ENCODE measurements at places on chromosomes 5 and 9.

- no peak for DNase-seq
These were observed 191.4 kb downstream of the FRMD3 start for GRCh38 chr9:83346655-83347420.

DNA sequence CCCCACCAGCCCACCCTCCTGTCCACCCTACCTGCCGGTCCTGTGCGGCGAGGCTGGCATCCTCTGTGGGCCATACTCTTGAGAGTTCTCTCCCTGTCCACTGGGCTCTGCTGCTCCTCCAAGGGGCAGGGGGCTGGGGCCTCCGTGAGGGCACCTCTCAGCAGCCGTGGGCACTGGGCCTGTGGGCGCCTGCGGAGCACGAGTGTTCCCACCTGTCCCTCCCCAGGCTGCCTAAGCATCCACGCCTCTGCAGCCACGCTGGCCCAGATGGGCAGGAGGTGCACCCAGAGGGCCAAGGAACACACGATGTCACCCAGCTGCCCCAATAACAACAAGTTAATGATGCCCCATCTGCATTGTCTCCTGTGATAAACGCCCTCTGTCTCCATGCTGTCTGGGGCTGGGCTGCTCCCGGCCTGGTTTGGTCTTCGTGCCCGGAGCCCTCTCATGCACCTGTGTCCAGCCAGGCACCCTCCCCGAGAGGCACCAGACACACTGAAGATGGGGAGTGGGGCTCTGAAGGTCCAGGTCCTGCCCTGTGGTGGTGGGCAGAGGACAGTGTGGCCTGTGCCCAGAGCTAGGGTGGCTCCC lies 114.5 kb downstream of the RXRA start:
- no peak for DNase-seq

DNA sequence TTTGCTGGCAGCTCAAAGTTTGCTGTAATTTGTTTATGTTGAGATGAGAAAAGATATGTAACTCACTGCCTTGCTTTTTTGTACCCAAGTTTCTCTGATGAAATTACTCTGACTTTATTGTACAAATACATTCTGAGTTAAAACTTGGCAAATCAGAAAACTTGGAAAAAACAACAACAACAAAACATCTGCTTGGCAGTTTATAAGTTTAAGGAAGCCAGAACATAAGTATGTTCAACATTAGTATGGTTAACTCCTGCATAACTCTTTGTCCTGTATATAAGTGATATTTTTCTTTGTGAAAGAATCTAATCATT lies 233.1 kb downstream of the MAST4 start:
- DNase-seq = no peak

DNA sequence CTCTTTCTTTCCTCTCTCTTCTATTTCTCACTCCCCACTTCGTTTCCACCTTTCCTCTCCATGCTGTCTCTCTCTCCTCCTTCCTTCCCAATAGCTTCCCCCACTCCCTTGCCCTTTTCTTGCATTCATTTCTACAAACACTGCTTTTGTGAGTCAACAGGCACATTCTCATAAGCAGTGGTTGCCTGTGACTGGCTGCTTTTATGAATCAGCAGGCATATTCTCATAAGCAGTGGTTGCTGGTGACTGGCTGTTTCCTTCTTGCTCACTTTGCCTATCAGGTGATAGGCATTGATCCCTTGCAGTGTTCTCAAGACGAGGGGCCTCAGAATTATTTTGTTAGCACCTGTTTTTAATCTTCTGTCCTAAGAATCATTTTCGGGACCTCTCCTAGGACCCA lies 116.1 kb upstream of the ACTBL2 start:
- DNase-seq = no peak

GRCh38 chr5:119239119-119239417 lies 116.8 kb upstream of the TNFAIP8 start:
- no peak for DNase-seq

DNA sequence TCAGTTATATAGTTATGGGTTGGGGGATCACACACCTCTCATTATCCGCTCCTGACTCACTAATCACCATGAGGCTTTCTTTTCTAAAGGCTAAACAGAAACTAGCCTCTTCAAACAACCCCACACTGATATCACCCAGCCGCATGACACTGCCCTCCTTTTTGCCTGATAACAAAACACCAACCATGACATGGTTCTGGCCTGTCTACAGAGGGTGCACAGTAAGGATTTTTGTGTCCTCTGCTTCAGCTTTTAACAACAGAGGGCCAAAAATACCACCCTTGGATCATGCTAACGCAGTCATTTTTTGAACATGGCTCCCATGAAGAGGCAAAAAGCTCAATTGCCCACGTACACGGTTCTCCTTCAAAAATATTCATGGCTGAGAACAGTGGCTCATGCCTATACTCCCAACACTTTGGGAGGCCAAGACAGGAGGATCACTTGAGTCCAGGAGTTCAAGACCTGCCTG lies 4.0 kb downstream of the CMBL start:
- no peak for DNase-seq

GRCh38 chr5:2272755-2273154 lies 390.0 kb upstream of the IRX4 start:
- DNase-seq = no peak

GRCh38 chr5:12965804-12966203 lies 978.7 kb downstream of the DNAH5 start:
- no peak for DNase-seq

DNA sequence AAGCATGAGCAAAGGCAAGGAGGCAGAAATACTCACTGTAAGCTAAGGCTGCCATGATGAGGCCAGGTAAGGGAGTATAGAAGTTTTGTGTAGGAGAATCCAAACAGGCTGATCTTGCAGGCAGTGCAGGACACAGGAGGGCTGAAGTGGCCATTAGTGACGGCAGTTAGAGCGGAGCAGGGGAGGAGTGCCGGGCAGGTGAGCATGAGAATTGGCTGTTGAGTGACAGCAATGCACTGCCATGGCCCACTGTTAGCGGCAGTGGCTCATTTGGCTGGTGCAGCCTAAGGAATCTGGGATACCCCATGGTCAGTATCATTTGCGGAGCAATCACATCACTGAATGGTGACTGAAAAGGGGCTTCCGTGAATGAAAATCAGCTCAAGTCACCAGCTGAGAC lies 22.8 kb downstream of the RGS3 start:
- no peak for DNase-seq

GRCh38 chr5:82766206-82766605 lies 311.0 kb downstream of the TMEM167A start:
- no peak for DNase-seq

DNA sequence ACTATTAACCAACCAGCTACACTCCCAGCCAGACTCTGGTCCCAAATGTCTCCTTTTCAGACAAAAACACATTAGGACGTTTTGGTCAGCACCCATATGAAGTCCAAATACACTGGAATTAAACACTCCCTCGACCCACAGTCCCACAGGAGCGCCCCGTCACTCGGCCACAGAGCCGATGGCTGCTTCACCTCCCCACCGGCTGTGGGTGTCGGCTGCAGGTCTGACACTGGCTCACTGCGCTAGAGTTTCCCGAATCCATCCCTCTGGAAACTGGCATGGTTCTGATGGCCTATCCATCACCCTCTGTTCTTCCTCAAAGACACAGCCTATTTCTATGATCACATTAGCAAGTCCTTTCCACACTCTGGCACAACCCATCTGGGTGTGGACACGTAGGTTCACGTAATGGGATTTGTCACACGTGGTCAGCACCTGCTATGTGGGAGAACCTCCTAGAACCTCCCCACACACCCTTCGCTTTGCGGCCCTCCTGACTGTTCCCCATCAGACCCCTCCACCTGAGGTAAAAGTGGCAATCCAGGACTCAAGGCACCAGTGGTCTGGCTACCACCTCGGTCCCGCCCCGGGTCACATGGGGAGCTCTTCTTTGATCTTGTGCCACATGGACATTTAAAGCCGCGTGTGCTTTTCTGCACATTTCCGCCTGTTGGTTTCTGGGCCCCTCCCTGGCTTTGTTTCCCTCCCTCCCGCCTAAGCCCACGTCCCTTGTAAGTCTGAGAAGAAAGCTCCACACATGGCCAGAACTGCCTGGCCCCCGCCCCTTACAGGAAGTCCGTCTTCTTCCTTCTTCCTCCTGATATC lies 131.1 kb upstream of the PHYKPL start:
- no peak for DNase-seq

- DNase-seq = no peak
These were observed 65.3 kb upstream of the ADRB2 start for GRCh38 chr5:148760945-148761638.

- no peak for DNase-seq
These were observed 9.7 kb downstream of the AFF4 start for GRCh38 chr5:132953710-132954109.

- no peak for DNase-seq
These were observed 274.5 kb downstream of the RFX3 start for GRCh38 chr9:3251309-3251708.

- no peak for DNase-seq
These were observed 117.3 kb upstream of the FGF10 start for GRCh38 chr5:44506561-44506960.

GRCh38 chr9:13513716-13514444 lies 234.4 kb upstream of the MPDZ start:
- no peak for DNase-seq

DNA sequence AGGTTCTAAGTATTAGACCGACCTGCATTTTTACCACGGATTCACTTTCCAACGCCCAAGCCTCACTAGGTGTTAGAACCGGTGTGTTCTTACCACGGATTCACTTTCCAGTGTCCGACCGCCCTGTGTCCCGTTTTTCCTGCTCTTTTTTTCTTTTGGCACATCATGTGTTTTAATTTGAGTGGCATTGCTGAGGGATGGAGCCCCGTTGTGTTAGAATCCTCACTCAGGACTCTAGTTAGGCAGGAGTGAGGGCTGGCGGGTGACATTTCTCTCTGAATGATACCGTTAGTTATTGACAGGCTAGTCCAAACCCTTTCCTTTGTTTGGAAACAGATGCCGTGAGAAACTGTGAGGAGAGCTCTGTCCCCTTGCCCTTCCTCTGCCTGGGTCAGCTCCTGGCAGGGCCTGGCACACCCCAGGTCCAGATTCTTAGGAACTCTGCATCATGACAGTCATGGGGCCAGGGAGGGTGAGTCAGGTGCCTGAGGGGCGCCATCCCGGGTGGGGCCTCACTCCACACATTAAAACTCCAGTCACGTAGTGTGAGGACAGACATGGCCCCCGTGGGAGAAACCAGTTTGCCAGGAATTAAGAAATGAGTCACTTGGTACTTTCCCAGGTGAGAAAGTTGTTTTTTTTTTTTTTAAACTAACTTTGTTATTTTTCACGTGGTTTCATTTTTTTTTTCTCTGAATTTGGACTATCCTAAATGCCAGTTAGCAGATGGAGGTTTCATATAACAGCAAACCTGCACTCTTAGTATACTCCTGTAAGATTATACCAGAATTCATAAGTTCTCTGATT lies 15.8 kb downstream of the EXOC3 start:
- peak; percentile 44 for DNase-seq

- DNase-seq = no peak
These were observed 353.1 kb downstream of the TLE4 start for GRCh38 chr9:79924836-79925235.

DNA sequence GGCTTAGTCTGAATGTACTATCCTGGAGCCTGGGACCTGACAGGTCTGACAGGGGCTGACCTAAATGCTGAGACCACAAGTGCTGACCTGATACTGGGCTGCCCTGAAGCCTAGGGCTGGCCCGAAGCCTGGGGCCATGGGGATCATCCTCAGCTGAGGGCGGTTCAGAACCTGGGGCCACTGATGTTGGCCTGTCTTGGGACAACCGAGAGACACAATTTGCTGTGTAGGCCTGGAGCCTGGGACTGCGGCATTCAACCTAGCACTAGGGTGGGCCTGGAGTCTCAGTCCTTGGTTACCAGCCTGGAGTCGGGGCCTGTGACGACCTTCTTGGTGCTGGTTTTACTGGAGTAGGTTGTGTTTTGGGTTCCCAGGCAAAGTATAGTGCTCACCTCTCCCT lies 46.3 kb downstream of the SRFBP1 start:
- no peak for DNase-seq

DNA sequence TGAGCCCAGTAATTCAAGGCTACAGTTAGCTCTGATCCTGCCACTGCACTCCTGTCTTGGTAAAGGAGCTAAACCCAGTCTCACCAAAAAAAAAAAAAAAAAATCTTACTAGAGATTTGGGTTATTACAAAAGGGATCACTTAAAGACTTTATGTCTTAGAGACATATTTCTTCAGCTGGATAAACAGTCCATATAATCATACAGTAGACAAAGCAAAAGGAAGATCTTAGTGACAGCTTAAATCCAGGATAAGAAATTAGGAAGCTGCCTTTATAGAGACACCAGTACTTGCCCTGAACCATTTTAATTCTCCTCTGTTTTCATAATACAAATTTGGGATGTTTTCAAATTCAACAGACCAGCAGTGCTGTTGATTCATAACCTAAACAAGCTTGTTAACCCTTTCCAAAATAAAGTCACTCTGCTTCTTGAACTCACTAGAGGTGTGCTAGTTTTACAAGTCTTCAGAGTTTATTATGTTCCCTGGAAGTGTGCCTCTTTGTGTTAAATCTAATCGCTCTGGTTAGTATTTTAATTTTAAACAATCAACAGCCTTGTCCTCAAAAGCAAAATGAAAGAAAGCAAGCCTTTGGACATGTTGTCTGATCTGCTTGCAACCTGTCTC lies 255.5 kb downstream of the ARRDC3 start:
- DNase-seq = no peak

GRCh38 chr5:90833753-90834152 lies 275.2 kb downstream of the ADGRV1 start:
- DNase-seq = no peak

DNA sequence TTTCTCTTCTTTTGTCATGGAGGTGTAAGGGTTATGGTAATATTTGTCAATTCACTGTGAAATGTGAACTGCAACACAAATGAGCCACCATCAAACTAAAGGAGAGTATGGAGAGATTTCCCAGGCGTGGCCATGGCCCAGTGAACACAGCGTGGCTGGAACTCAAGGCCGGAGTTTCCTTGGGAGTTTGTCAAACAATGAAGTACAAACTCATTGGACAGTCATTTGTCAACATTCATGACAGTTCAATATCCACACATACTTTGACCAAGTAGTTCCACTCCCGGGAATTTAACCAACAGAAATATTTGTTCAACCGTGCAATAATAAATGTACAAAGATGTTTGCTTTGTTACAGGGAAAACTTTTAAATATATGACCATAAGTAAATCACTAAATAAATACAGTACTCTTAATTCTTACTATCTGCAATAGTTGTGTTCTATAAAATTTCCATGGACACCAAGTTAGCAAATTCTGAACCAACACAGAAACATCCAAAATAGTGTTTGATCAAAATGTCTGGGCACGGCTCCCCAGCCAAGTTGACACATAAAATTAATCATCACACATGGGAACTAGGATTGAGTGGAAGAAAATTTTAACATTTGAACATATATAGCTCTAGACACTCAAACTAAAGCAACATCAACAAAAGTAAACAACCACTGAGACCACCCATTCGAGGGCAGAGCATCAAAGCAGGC lies 87.1 kb downstream of the DIRAS2 start:
- no peak for DNase-seq
